MCF 10A (cell line): ENCODE measurements at places on chromosomes 4 and X.

DNA sequence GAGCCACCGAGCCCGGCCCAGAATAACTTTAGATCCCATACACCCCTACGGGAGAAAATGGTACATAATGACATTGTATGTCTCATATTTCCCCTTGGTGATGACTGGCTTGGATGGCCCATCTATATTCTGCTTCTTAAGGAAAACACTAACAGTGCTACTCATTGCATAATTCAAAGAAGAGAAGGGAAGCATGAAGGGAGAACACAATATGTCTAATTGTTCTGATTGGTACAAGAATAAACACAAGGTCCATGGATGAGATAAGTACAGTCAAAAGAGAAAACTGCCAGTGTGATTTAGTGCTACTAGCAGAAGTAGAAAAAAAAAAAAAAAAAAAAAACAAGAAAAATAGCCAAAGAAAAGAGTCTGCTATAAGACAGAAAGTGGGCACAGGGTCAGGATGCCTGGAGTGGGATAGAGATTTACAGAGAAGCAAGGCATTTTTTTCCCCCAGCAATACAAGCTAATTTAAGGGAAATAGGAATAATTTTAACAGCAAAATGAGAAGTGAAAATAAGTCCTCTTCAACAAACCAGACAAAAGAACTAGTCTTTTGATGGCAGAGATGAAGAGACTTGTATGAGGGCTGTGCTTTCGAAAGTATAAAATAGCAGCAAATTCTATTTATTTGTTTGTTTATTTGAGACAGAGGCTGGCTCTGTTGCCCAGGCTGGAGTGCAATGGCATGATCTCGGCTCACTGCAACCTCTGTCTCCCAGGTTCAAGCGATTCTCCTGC lies 96.5 kb upstream of the MAP3K15 start:
- DNase-seq, result no peak

DNA sequence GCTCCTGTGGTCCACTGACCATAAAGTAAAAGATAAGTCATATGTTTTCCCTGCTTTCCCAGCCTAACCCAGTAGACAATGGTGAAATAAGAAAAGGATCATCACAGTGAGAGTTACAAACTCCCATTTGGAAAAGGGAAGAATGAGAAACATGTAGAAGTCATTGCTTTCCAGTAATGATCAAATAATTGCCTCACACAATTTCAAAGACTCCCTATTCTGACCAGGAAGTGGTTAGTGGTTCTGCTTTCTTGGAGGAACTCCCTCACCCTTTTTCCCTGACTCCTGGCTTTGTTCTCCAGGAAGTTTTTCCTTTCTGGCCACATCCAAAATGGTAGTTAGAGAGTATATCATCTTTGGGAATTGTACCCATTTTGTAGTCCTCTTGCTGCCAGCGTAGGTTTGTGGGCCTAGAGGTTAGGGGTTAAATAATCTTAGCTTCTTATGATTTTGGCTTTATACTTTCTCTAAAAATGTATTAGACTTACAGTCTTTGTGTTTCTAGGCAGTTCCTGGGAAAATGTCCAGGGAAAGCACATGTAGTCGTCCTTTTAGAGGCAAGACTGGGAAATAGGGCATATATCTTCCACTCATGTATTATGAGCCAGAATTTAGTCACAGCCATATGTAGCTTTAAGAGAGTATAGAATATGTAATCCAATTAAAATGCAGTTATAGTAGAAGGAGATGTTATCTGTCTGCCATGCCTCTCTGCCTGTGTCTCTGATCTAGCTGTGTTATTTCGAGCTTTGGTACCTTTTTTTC lies 10.5 kb downstream of the VAMP7 start:
- DNase-seq, result no peak

GRCh38 chr4:127968586-127968985 lies 3.4 kb downstream of the ABHD18 start:
- no peak for DNase-seq

DNA sequence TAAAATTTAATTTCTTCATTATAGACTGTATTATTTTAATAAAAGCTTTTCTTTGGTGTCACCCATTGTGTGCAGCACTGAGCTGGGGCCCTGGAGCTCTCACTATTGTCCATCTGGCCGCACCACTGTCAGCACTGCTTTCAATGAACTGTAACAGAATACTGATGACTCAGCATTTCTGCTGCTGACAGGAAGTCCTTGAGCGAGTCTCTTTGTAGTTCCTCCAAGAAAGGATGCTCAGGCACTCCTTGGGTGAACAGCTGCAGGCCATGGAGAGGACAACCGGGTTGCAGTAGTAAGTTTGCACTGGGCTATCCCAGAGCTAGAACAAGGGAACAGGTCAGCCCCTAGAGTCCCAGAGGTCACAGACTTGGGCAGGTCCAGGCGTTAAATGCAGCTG lies 81.6 kb downstream of the SORBS2 start:
- DNase-seq, result peak; percentile 76

DNA sequence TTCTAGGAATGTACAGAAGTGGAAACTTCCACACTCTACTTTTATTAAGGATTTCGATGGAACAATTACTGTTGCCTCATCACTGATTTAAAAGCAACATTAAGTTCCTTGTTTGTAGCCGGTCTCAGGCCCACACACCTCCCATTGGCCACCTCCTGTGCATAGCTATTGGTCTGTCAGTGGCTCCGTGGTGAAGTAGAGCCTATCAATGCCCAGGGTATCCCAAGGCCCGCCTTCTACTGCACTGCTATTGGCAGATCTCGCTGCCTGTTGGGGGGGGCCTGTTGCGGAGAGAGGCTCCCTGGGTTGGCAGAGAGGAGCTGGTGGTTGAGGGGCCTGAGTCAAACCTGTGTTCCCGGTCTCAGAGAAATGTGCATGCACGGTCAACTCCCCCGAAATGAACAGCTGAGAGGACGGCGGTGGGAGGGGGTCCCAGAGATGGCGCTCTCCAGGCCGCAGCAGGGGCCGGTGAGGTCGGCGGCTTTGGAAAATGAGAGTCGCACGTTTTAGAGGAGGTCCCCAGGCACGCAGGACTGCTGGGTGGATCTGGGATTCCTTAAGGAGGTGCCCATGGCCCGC lies 4.9 kb upstream of the ARAF start:
- DNase-seq, result no peak

- no peak for DNase-seq
Measured at GRCh38 chr4:22493523-22493922, 22.3 kb downstream of the ADGRA3 start.
